ENCODE measurements at places on chromosomes 6 and 20. TPM values are rescaled to one million over a fixed set of nuclear protein-coding genes. Genes with fewer than 3 reads are reported as not detected.
A peak's percentile ranks its signal among the peaks of the same experiment; 100 is the strongest.

DNA sequence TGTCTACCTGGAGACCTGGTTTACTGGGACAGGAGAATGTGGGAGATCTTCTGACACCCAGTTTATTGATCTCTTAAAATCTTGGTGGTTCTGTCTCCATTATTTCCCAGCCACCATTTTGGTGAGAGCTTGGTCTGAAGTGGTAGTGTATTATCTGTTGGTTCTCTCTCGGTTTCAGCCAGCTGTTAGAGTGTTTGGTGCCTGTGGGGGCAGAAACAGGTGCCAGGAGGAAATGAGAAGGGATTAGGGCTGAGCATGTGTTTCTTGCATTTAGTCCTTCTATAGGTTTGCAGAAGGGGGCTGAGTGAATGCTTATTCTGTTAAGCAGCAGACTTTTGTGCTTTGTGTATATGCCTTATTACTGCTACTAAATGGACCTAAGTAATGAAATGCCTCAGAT is 9.6 kb downstream of the JARID2 start:
- DNase-seq = no peak

DNA sequence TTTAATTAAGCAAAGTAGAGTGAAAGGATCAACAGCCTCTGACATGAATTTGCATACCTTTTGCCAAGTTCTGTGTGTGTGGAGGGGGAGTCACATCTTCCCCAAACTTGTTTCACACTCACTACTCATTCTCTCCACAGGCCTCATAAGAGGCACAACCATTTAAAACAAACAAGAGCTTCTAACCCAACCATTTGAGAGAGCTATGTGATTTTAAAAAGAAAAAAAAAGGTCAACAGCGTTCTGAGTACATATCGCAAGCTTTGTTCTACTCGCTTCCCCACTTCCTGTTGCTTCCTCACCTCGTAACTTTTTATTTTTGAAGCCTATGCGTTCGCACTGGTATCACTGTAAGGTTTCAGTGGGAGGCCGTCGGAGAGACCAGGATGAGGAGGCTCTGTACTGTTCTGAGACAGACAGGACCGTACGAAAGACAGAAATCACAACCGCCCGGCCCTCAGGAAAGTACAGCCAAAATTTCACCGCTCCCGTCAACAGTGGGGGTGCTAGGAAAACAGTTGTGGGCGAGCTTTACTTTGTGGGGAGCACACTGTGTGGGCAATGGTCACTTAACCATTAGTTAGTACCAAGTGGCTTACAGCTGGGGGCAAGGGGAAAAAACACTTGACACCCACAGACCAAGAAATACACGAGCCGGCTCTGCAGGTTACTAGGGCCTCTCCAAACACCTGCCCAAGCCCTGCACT is 61.3 kb downstream of the TRERF1 start:
- no peak for DNase-seq

DNA sequence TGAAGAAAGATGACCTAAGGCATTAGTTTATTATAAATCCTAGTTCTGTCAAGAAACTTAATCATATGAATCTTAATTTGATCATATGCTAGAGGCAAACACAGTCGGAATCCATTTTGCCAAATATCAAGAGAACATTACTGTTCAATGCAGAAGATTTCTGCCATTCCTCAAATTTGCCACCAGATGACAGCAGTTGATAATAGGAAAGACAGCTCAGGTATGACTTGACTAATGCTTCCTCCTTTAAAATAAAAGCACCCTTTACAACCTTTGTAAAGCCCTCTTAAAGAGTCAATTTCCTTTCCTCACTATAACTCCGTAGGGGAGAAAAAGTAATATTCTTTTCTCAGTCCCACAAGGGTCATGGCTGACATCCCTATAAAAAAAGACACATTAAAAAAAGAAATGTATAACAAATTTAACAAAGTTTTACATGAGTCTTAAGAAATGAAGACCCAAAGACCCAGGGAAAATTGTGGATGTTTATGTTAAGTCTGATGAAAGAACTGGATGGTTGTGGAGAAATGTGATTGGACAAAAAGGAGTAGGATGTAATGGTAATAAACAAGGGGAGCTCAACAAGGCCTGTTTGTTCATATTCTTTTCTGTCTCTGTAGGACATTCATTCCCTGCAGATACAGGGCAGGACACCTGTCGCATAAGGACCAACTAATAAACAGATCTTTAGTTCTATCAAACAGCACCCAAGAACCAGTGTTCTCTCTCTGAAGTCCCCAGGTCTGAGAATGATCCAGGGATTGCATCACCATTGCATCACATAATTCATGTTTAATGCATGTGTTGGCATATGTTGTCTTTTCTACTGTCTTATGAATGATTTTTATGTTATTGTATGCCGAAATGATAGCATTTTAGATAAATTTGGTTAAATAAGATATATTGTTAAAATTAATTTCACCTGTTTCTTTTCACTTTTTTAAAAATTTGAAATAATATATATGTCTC is 23.0 kb upstream of the IL17A start:
- no peak for DNase-seq

GRCh38 chr6:107821591-107821990 is 2.5 kb downstream of the SCML4 start:
- DNase-seq = no peak

STMN3 gene
- total RNA-seq = 2.9 TPM

- no peak for DNase-seq
Observed at GRCh38 chr6:163525926-163526325, 111.4 kb downstream of the QKI start.

GRCh38 chr6:73511796-73512195 is 9.0 kb downstream of the EEF1A1 start:
- DNase-seq = no peak

CALHM4 gene
- not detected for total RNA-seq

GRCh38 chr20:17248224-17248623 is 21.4 kb downstream of the PCSK2 start:
- DNase-seq = no peak

DNA sequence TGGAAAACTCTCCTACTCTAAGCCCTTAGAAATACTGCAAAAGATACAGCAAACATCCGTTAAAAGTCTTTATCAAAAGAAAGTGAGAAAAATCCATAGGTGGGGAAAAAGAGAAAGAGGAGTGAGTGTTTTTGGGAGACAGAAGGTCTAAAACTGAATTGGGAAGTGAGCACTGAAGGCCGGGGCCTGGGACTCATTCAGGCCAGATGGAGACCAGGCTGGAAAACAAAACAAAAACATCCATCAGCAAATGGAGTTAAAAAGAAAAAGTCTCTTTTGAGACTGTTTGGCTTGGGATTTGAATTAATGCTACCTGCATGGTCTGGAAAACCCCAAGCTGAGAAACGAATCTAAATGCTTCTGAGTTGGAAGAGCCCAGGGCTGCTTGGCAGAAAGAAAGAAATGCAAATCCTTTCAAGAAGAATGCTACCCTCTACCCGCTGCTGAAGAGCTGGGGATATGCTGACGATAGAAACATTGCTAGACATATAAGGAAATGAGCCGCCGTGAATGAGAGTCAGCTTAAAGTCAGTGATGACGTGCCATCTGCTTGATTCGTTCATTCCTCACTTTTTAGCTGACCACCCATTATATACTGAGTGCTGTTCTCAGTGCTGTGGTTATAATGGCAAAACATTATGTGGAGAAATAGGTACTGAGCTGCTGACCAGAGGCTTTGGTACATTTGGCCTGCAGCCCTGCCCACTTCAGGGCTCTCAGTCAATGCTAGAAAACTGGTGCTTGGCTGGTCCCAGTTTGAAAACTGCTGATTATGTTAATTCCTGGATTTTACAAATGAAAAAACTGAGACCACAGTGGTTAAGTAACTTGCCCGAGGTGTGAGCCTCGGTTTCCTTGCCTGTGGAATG is 28.0 kb upstream of the TULP4 start:
- no peak for DNase-seq

DNA sequence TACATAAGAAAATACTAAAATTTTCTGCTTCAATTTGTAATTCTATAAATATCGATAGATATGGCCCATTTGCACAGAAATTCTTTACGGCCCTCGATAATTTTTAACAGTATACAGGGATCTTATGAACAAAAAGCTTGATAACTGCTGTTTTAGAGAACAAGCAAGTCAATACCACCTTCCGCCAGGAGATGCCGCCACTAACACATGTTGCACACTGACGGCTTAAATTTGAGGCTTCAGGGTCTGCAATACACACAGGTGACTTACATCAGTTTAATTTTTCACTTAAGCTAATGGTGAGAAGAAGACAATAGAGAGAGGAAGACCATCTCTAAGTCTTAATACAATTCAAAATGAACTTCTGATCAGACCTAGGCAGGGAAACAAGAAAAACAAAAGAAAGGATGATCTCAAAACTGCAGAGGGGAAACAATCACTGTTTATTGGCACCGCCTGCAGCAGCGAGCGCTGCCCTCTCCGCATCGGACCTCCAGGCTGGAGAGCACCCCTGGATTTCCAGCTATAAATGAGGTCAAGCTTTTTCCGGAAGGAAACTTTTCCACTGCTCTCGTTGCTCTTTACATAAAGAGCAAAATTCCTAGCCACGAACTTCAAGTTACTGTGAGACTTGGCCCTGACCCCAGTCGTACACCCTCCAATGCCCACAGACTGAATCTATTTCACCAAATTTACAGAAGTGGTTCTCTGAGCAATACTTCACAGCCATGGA is 53.9 kb downstream of the OTOR start:
- DNase-seq = peak; percentile 69

- no peak for DNase-seq
Observed at GRCh38 chr6:142975365-142975764, 30.4 kb upstream of the HIVEP2 start.

- no peak for DNase-seq
Observed at GRCh38 chr20:47521059-47521808, 19.5 kb downstream of the NCOA3 start.

SYNJ2 gene
- total RNA-seq = 50.1 TPM

GRCh38 chr6:88666901-88667300 is 296.5 kb downstream of the RNGTT start:
- DNase-seq = no peak

GRCh38 chr20:3102575-3103368 is 18.2 kb upstream of the AVP start:
- no peak for DNase-seq

KHDC1L gene
- total RNA-seq = not detected

- DNase-seq = no peak
Observed at GRCh38 chr6:87641065-87641692, 51.2 kb downstream of the ORC3 start.

GRCh38 chr20:4809707-4810106 is 88.0 kb downstream of the PRND start:
- DNase-seq = no peak

TGM2 gene
- 33.9 TPM for total RNA-seq

IL17F gene
- not detected for total RNA-seq

DNA sequence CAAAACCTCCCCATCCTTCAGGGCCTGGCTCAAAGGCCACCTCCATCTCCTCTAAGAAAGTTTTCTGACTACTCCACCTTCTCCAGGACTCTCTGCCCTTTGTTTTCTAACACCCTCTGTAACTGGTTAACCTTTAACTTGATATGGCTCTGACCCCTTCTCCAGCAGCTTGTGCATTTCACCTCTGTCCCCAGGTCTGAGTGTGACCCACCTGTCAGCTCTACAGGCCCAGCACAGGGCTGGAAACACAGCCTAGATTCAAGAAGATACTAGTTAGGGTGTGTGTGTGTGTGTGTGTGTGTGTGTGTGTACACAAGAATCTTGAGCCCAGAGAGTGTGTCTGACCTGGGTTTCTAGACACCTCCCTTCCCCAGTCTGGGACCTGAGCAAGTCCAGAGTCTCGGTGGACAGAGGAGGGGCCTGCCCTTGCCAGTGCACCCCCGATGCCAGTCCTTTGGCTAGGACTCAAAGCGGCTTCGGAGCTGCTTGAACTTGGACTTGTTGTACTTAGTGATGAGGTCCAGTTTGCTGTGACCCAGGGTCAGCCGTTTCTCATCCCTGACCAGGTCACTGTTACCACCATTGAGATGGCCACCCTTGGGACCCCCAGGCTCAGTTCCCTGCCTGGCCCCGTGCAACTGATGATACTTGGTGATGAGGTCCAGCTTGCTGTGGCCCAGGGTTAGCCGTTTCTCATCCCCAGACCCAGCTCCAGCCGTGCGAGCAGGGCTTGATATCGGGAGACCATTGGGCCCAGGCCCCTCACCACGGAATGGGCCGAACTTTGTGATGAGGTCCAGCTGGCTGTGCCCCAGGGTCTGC is 1.7 kb upstream of the EIF6 start:
- no peak for DNase-seq

GRCh38 chr20:53287357-53288042 is 306.1 kb downstream of the ZNF217 start:
- DNase-seq = no peak

DNA sequence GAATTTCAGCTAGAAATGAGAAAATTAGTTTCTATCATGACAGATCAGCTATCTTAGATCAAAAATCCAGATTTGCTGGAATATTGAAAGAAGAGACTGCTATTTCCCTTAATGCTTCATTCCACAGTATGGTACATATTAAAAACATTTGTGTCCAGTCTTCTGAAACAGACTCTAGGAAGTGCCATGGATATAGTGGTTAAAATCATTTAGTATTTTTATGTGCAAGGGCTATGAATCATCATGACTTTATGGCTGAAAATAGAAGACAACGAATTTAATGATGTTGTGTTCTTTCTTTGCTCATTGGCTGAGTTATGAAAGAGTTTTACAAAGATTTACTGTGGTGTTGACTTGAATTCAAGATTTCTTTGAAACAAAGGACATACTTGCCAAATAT is 146.6 kb downstream of the ANKRD60 start:
- DNase-seq = no peak

GRCh38 chr6:29499704-29500103 is 11.9 kb upstream of the MAS1L start:
- no peak for DNase-seq

- no peak for DNase-seq
Observed at GRCh38 chr6:139448051-139448649, 73.7 kb upstream of the CITED2 start.

DNA sequence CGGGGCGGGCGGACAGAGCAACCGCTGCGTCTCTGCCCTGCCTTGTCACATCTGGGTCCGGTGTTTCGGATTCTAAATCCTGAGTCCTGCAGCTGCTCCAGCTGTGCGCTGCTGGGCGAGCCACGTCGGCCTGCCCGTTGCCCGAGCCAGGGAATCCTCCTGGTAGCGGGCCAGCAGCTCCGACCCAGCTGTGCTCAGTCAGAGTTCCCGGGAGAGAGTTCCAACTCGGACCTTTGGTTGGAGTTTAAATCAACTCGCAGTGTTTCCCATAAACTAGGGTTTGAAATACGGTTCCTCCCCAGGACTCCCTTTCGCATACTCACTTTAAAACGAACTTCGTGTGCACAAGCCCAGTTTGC is 315 bp upstream of the PDE10A start:
- DNase-seq = no peak

MYT1 gene
- 0.11 TPM for total RNA-seq

DNA sequence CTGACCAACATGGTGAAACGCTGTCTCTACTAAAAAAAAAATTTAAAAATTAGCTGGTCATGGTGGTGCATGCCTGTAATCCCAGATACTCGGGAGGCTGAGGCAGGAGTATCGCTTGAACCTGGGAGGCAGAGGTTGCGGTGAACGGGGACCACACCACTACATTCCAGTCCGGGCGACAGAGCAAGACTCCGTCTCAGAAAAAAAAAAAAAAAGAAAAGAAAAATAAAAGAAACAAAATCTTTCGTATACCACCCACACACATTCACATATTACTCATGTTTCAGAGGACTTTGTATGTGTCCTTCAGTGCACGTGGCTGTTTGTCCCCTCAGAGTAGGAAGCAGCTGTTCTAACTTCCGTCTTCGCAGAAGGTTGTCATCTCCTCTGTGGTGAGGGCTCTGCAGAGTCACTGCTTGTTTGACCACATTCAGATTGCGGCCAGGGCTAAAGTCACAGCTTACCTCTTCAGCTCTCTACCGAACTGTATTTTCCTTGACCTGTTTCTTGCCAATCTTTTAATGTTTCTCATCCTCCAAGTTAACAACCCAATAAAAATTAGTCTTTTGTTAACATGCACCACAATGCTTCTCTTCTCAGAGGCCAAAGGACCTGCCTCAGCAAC is 36.6 kb upstream of the HIVEP1 start:
- peak; percentile 55 for DNase-seq

GSTA2 gene
- total RNA-seq = not detected

Measured in left colon (tissue), 2 donors.